ENCODE measurements at places on chromosomes 1 and 21.

GRCh38 chr1:101301446-101302057 lies 64.7 kb downstream of the S1PR1 start:
- no peak for DNase-seq

GRCh38 chr1:63590166-63590560 lies 3.0 kb upstream of the PGM1 start:
- DNase-seq = no peak

DNA sequence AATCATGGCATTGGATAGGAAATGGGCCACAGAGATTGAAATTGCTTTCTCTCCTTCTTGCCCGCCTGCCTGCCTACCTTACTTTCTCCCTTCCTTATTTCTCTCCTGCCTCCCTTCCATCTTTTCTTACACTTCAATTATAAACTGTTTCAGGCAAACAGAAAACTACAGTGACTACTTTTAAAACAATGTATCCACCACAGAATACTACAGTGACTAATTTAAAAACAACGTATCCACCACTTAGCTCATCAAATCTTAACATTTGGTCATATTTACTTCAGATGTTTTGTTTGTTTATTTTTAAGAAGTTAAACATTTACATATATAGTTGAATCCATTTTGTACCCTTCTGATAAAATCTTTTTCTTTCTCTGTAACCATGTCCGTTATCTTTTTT lies 54.4 kb downstream of the SNRPE start:
- no peak for DNase-seq

DNA sequence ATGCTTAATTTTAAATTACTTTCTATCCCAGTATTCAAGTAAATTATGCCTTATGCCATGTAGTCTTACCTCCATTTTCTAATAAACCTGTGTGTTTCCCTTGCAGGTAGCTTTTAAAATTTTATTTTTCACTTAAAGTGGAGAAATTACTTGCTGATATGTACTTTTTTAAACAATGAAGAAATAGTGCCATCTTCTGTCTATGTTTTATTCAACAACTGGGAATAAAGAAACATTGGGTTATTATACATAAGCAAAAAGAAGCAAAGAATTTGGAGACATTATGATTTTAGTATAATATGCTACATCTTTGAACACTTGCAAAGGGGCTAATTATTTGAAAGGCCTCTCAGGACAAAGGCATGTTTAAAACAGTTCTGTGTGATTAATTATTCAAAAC lies 1912.9 kb downstream of the MRPL39 start:
- no peak for DNase-seq

GRCh38 chr1:204435872-204436271 lies 24.3 kb upstream of the PPP1R15B start:
- DNase-seq = no peak

DNA sequence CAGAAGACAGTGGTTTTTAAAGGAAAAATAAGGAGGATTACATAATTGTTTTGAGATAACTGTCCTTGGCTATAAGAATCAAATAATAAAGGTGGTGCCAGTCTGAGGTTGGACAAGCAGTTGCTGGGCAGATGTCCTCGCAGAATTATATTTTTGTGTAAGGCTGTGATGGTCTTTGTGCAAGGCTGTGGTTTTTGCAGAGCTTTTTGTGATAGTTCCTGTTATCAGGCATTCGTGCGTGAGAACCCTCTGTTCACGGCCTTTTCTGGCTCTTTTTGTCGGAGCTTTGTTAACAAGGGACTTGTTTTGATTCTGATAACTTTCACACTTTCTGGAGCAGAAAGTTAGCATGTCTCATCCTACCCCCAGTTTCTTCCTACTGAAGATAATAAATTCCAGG lies 33.4 kb downstream of the SH3BP5L start:
- DNase-seq = no peak

GRCh38 chr1:208888376-208888775 lies 644.2 kb upstream of the PLXNA2 start:
- DNase-seq = no peak

- no peak for DNase-seq
Measured at GRCh38 chr1:234882898-234883297, 245.7 kb downstream of the TOMM20 start.

- DNase-seq = no peak
Measured at GRCh38 chr1:10212476-10212875, 2.1 kb downstream of the KIF1B start.

GRCh38 chr1:151144474-151145303 lies 1.7 kb downstream of the SEMA6C start:
- no peak for DNase-seq

GRCh38 chr1:3348196-3348865 lies 106.1 kb upstream of the ARHGEF16 start:
- no peak for DNase-seq

GRCh38 chr21:43208561-43209332 lies 39.9 kb downstream of the CRYAA start:
- DNase-seq = no peak

DNA sequence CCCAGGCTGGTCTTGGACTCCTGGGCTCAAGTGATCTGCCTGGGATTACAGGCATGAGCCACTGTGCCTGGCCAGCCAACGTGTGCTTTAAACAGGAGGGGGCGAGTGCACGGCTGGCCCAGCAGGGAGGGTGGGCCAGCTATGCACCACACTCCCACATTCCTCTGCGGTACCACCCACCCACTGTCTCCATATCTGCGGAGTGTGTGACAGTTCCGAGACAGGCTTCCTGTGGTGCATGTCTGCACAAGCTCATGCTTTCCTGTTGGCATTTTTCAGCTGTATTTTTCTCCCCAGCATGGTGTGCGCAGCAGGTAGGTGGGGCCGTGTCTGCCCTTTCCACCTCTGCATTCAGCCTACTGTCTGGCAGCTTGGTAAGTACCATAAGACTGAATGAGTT lies 183.3 kb downstream of the AJAP1 start:
- DNase-seq = no peak

DNA sequence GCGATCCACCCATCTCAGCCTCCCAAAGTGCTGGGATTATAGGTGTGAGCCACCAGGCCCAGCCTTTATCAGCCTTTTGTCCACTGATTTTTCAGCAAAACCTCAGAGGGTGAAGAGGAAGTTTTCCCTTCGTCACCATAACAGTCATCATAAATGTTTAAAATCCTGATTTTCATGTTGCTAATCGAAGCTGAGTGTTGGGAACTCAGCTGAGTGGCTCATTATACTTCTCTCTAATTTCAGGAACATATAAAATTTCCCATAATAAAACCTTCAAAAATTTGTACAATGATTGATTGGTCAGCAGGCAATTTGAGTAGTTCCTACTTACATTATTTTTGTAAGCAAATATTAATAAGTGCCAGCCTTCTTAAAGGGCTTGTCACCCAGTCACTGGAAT lies 31.8 kb upstream of the IFNGR2 start:
- no peak for DNase-seq

- DNase-seq = no peak
Measured at GRCh38 chr1:35882586-35882944, 444 bp upstream of the AGO1 start.

DNA sequence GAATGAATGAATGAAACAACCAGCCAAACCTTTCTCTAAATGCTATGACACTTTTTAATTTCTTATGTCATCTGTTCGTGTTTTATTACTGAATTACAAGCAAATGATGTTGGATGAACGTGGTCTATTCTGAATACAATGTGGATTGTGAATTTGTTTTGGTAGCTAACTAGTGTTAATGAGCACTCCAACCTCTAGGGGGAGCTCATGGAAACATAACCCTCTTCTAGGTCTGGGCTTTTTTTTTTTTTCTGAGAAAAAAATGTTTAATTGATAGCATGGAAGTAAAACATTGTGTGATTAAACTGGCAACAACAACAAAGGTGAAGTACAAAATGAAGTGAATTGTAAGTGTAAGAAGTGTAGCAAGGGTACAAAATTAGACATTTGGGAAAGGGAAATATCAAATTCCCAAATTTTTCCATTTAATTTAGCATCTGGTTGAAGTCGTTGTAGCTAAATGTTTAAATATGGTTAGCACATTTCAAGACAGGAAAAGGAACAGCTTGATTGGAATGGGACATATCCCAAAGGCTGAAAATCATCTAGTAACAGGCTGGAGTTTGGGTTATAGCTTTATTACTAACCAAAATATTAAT lies 42.6 kb upstream of the PTGS2 start:
- no peak for DNase-seq

Measured in activated effector memory CD4-positive, alpha-beta T cell treated with Interleukin-2 at 50 U/mL for 16 hours (primary cell).